ENCODE measurements at places on chromosomes 2 and 18.

DNA sequence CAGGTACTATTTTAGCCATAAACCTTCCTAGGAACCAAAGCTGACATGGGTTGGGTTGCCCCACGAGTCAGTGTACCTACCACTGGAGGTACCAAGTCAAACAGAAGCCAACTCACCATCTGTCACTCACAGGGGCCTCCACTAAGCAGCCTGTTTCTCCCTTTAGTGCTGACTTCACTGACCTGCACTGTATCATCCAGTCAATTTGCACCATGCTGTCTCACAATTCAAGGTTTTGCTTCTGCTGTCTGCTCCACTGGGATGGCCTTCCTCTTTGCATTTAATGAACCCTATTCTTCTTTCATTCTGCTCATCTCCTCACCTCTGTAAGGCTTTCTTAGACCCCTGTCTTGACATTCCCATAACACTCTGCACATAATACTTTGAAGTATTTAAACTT, 47.2 kb downstream of the EIF2AK3 start:
- DNase-seq, result no peak

- DNase-seq, result no peak
Observed at GRCh38 chr18:10340821-10341220, 113.6 kb upstream of the APCDD1 start.

DNA sequence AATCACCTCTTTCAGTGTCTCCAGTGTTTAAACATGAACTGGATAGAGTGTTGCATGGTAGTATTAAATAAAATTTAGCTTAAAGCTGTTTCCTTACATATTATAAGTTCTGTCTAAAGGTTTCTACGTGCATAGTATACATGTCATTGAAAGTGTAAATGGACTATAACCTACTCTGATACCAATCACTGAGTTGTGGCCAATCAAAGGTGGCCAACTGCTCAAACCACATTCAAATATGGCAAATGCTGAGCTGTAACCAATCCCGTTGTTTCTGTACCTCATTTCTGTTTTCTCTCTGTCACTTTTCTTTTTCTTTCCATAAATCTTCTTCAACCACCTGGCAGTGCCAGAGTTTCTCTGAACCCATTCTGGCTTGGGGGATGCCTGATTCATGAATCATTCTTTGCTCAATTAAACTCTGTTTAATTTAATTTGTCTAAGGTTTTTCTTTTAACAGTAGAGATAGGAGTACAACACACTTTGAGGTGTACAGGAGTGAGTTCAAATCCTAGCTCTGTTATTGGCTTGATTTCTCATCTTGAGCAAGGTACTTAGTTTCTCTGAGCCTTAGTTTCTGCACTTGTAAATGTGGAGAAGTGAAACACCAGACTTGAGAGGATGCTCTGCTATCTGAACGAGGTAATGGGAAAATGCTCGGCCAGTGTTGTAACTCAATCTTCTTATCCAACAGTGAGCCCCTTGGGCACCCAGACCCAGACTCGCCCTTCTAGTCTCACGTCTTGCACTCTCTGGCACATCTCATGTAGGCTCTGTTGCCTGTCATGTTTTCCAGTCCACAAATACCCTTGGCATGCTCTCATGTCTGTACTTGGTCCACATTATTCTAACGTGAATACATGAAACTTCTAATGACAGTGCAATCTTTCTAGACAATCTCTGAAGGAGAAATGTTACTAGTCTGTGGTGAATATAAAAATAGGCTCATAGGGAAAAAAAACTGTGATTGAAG, 228.0 kb downstream of the PIK3C3 start:
- DNase-seq, result no peak

DNA sequence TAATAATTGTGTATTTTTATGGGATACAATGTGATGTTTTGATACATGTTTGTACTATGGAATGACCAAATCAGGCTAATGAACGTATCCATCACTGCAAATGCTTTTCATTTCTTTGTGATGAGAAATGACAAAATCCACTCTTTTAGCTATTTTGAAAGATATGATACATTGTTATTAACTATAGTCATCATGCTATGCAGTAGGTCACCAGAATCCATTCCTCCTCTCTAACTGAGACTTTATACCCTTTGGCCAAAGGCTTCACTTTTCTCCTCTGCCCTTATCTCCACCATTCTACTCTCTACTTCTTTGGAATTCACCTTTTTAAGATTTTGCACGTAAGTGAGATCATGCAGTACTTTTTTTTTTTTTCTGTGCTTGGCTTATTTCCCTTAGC, 44.5 kb upstream of the TMEM17 start:
- DNase-seq, result no peak

DNA sequence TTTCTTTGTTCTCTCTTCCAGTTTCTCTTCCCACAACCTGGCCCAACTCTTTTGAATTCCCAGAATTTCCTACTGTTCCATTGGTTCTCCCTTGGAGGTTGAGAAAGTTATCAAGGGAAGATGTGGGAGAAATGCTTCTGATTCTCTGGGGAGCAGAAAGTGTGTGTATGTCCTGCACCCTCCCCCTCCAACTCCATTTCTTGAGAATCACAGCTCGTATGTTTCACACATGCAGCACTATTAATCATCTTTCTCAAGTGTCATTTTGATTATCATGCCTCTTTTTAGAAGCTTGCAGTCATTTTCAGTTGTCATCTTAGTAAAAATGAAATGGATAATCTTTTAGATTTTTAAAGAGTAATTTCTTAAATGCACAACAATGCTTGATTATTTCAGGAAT, 296.8 kb upstream of the SLC39A10 start:
- DNase-seq, result no peak

GRCh38 chr2:184141866-184142265, 456.5 kb upstream of the ZNF804A start:
- DNase-seq, result no peak

DNA sequence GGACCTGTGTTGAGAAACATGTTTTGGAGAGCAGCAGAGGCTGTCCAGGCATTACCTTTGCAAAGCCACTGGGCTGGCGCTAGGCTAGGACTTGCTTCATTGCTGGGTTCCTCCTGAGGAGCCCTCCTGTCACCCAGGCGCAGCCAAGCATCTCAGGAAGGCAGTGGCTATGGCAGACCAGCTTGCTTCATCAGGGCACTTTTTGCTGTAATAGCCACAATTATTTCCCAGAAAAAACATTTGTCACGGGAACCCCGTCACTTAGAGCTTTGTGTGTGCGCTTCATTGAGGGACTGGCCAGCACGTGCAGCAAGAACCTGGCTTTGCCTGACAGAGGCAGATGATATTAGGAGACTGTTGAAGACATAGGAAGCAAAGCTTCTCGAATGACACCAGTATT, 36.4 kb downstream of the SLC20A1 start:
- no peak for DNase-seq

GRCh38 chr18:10923551-10924070, 225.8 kb downstream of the PIEZO2 start:
- DNase-seq, result no peak

DNA sequence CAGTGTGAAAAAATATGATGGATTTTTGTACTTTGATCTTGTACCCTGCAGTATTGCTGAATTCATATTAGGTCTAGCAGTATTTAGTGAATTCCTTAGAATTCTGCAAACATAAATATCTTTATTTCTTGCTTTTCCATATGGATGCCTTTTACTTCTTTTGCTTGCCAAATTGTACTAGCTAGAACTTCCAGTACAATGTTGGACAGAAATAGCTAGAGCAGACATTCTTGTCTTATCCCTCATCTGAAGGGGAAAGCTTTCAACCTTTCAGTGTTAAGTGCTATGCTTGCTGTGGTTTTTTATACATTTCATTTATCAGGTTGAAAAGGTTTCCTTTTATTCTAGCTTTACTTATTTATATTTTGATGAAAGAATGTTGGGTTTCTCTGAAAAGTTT, 1321.9 kb upstream of the CHAC2 start:
- no peak for DNase-seq

Data from stimulated activated CD4-positive, alpha-beta T cell treated with anti-CD3 and anti-CD28 coated beads, Interleukin-1b, Interleukin-23, amount 100 ng/mL, for 1 hour (primary cell).